ENCODE measurements at places on chromosomes 4 and X.
A peak's percentile ranks its signal among the peaks of the same experiment; 100 is the strongest.

GRCh38 chrX:46254641-46255040, 290.6 kb downstream of the ZNF674 start:
- no peak for DNase-seq

DNA sequence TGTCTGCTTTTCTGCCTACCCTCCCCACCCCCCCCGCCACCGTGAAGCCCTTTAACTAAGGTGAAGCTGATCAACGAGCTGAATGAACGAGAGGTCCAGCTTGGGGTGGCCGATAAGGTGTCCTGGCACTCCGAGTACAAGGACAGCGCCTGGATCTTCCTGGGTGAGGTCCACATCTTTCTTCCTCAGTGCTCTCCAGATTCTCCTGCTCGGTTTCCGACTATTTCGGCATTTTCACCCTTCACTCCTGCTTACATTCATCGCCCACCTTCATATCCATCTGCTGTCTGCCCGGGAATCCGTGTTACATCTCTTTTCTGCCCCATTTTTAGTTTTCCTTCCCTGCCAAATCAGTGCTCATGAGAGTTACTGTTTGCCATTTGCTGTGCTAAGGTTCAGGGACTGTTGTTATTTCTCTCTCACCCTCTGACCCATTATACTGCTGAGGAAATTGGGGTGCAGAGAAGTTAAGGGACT, 459 bp downstream of the RBMX2 start:
- no peak for DNase-seq

DNA sequence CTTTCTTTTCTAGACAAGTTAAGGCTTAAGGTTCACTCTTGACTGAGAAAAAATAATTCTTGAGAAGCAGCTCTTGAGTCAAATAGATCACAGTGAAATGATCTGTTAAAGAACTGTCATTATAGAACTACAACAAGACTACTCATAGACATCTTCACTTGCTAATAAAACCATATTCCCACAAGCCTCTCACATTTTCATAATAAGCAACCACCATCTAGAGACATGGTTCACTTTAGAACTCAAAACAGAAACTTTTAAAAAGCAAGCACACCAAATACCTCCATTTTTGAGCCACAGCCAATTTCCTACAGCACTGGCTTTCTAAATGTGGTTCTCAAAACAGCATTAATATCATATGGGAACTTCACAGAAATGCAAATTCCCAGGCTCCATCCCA, 309.5 kb downstream of the TMA16 start:
- no peak for DNase-seq

- DNase-seq, result no peak
These were observed 34.4 kb downstream of the NFKB1 start for GRCh38 chr4:102535398-102536082.

GRCh38 chr4:72205831-72206230, 174.0 kb downstream of the NPFFR2 start:
- DNase-seq, result no peak

GRCh38 chr4:25080571-25080970, 49.8 kb upstream of the LGI2 start:
- no peak for DNase-seq

DNA sequence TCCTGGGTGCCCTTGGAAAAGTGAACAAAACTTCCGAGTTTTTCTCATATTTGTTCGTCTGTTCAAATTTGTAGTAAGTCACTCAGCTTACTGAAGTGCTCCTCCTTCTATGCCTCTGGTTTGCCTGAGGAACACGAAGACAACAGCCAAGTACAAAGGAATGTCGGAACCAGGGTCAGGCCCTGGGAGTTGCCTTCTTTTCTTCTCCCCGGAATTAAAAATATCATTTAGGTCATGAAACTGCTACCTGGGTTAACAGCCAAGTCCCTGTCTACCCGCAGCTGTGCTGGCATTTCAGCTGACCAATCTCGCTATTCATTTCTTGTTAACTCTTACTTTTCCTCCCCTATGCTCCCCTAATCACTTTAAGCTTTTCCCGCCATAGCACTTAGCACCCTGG, 137.6 kb upstream of the TEX13D start:
- DNase-seq, result no peak

- no peak for DNase-seq
These were observed 145.0 kb upstream of the LEF1 start for GRCh38 chr4:108313546-108314339.

- DNase-seq, result no peak
These were observed 390.0 kb downstream of the GRXCR1 start for GRCh38 chr4:43282534-43282933.

- DNase-seq, result no peak
These were observed 175.6 kb upstream of the NRK start for GRCh38 chrX:105646592-105647372.

- no peak for DNase-seq
These were observed 2.0 kb upstream of the KLHL34 start for GRCh38 chrX:21660156-21660555.

DNA sequence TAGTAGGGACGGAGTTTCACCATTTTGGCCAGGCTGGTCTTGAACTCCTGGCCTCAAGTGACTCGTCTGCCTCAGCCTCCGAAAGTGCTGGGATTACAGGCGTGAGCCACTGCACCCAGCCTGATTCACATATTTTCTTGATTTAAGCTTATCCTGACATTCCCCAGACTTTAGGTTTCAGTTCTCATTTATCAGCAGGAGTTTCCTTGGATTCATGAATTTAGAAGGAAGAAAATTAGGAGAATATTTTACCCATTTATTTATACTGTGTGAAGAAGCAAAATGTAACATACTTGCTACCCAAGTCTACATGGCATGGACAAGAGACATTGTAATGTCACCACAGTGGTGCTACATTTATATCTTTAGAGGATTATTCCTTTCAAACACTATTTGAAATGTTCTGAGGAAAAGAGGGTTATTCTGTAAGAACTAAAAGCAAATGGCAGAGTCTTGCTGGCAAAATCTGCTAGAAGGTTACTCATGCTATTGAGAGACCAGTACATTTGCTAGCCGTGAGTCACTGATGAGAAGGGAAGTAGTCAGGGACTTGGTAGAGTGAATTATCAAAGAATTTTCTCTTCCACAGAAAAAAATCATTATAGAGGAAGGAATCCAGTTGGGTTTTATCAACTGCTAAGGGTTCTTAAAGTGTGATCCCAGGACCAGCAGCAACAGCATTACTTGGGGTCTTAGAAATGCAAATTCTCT, 26.1 kb upstream of the CFAP299 start:
- DNase-seq, result no peak

GRCh38 chr4:83317671-83318070, 17.0 kb downstream of the HPSE start:
- no peak for DNase-seq

GRCh38 chrX:148530464-148531077, 30.2 kb downstream of the AFF2 start:
- DNase-seq, result no peak

DNA sequence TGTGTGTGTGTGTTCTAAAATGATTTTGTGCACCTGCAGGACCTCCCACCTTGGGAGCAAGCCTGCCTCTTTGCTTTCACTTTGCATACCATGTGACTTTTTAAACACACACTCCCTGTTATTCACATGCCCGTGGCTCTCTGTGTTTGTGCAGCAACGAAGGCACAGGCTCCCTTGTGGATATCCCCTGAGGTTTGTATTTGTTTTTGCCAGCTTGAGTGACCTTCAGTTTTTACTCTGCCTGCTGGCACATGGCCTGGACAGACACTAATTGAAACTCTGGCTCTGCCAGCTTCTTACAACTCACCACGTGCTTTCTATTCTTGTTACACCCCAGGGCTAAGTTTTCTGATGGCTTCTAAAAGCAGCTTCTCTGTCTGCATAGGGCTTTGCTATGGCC, 885.8 kb downstream of the SH3BGRL start:
- DNase-seq, result no peak

DNA sequence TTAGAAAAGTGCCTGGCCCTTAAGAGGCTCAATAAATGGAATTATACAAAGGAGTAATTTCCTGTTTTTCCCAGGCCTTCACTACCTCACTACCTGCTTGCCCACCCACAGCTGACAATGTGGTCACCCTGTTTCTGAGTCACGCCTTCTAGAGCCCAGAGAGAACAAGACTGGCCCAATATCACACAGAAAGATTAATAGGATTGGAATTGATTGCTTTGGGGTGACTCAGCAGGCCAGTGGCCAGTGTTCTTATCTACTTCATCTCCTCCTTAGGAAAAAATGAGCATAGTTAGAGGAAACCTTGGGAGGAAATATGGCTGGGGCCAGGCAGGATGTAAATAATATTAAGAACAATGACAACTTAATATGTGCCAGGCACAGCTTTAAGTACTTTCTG, 4.5 kb upstream of the FGF16 start:
- DNase-seq, result no peak

- peak; percentile 28 for DNase-seq
These were observed 1.1 kb downstream of the ZCCHC18 start for GRCh38 chrX:104113222-104113965.

GRCh38 chr4:185534866-185535611, at the start of gene PDLIM3:
Gene PDLIM3 (minus strand): TSS chr4:185535507. CDS start chr4:185535434, 73 bp downstream.
- no peak for DNase-seq

DNA sequence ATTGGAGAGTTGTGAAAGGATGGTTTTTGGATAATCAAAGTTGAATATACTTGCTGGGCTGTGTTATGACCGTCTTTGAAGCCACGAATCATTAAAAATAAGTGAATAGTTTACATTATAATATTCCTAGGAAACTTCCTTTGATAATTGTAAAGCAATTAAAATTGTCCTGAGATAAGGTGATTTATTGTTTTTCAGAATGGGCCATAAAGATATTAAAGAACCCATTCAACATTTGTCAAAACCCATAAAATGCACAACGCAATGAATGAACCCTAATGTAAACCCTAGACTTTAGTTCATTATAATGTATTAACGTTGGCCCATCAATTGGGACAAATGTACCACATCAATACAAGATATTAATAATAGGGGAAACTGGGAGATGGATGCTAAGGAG, 11.4 kb downstream of the FHL1 start:
- DNase-seq, result no peak

GRCh38 chrX:19964017-19964710, 26.7 kb downstream of the BCLAF3 start:
- DNase-seq, result no peak

DNA sequence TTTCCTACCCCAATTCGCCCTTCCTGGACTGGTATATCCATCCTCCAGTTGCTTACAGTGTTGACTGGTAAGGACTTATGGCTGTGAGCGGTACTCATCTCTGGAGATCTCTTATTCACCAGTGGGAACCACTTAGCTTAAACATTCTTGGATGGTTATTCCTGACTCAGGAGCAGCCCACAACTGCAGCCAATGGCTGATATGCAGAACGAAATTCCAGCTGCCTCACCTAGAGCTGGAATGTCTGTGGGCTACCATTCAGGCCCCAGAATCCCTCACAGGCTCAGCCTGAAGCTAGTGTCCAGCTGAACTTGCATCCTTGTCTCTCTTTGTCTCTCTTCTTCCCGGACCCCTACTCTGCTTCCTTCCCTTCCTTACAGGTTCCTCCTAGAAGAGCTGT, 138.9 kb upstream of the SMIM31 start:
- DNase-seq, result no peak

- no peak for DNase-seq
These were observed 73.4 kb downstream of the HPRT1 start for GRCh38 chrX:134533352-134533751.

DNA sequence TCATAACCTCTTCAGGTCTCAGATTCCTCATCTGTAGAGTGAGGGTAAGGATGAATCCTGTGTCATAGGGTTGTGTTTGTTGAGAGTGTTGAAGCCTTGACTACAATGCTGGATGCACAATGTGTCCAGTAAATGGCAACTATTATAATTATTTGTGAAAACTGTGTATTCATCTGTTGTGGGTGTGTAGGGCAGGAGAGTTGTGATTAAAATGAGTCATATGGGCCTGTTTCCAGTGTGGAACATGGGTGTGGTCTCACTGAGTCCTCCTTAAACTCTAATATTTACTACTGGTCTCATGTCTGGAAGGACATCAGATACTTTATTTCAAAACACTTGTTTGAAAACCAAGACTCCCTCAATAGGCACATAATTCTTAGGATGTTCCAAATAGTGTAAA, 208.5 kb upstream of the CASK start:
- no peak for DNase-seq

Data from NCI-H446 treated with DMSO at 0.1 percent for 48 hours (cell line).